Renal cortex interstitium (tissue), 15 donors: ENCODE measurements at places on chromosomes 4 and X. TPM values are rescaled to one million over a fixed set of nuclear protein-coding genes. Genes with fewer than 3 reads are reported as not detected.

SERTM2 gene
- polyA plus RNA-seq, result not detected

DNA sequence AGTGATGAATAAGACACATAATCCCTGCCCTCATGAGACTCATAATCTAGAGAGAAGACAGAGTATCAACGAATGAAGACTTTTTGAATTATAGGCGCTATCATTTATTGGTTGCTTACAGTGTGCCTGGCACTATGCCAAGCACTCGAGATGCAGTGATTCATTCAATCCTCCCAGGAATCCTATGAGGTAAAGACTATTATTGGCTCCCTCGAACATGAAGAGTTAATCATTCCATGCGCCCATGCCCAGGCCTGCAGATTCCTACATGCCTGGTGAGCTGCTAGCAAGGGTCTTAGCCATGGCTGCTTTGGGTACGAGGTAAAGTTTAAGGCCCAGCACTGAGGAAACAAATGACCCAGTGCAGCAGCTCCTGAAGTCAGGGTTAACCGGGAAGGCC, 47.0 kb downstream of the TEX13B start:
- no peak for DNase-seq

- no peak for DNase-seq
These were observed 225.0 kb upstream of the CXXC4 start for GRCh38 chr4:104719539-104720230.

GRCh38 chr4:73387552-73387951, 16.5 kb upstream of the ALB start:
- no peak for DNase-seq

DNA sequence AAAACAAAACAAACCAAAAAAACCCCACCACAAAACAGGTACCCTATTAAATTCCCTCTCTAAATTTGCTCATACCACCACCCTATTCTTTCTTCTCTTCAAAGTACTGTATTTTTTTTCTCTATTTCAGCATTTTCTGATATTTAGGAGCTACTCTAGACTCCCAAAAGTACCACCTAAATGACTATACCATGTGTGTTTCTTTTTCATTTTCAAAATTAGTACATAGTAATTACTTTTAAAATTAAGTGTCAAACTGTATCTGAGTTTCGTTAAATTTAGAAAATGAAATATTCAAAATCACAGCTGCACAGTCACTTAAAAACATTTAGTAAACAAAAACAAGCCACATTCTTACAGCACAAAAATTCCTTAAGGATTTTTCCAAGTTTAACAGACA, 161.7 kb downstream of the FBXW7 start:
- no peak for DNase-seq
